CD8-positive, alpha-beta memory T cell (primary cell): ENCODE measurements at places on chromosomes 6 and 20. TPM values are rescaled to one million over a fixed set of nuclear protein-coding genes. Genes with fewer than 3 reads are reported as not detected.

Gene DCDC2
- total RNA-seq: not detected

Gene SGK1
- 36.7 TPM for total RNA-seq

Gene CDH4
- not detected for total RNA-seq

Gene OXT
- 0.79 TPM for total RNA-seq

Gene TGM3
- not detected for total RNA-seq

Gene CAGE1
- total RNA-seq: 0.18 TPM
